ENCODE measurements at places on chromosomes 1 and 21. TPM values are rescaled to one million over a fixed set of nuclear protein-coding genes. Genes with fewer than 3 reads are reported as not detected.

CD53 gene
- total RNA-seq, result not detected

XKR8 gene
- total RNA-seq, result 6.8 TPM

SPRR2B gene
- total RNA-seq, result not detected

HAO2 gene
- total RNA-seq, result not detected

VWA5B1 gene
- total RNA-seq, result not detected

CELA2B gene
- total RNA-seq, result not detected

DHDDS gene
- total RNA-seq, result 69.1 TPM

CSF3R gene
- total RNA-seq, result 0.32 TPM

KCNK1 gene
- total RNA-seq, result 2.6 TPM

CAMK2N1 gene
- 8.4 TPM for total RNA-seq

KMO gene
- not detected for total RNA-seq

NGF gene
- 1.6 TPM for total RNA-seq

MARK1 gene
- total RNA-seq, result 1.6 TPM

SAMD11 gene
- 2.2 TPM for total RNA-seq

LRRC3 gene
- total RNA-seq, result under 0.01 TPM

SLC9C2 gene
- total RNA-seq, result not detected

CFHR3 gene
- not detected for total RNA-seq

IVL gene
- not detected for total RNA-seq

All from fibroblast of villous mesenchyme (primary cell).